Amniotic epithelial cell (primary cell): ENCODE measurements at places on chromosomes 4 and X.

DNA sequence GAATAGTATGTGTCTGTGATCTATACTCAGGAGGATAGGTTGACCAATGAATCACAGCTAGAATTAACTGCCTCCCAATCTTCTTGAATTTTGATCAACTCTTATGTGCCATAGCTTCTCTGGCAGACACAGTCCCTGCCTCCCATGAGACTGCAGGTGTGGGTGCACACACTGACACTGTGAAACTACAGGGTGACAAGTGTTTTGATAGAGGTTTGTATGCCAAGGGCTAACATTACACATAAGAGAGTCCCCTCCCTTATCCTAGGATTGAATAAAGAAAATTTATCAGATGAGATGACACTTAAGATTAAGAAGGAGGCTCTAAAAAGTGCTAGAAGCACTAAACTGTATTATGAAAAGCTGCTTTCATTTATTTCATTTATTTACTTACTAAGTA, 218.4 kb upstream of the BMP3 start:
- no peak for DNase-seq

DNA sequence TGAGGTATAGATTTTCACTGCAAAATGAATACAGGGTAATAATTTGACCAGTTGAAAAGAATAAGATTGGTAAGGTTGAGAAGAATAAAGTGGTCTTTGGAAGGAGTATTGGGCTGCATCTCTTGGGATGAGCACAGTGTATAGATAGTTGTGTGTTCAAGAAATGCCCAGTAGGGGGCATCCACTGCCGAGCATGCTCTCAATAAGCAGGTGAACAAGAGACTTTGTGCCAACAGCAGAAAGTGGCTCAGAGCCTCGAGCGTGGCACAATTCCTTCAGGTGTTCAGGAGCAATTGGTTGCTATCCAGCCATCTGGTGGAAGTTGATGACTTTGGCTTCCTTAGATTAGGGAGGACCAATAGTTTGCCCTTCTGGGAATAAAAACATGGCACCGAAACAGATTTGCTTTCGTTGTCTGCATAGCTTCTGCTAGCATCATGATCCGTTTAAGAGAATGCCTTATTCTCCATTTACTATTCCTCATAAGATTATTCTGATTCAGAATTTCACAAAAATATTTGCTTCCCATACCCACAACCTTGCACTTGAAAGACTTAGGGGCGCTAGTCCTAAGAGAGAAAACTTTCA, 258.1 kb upstream of the NEIL3 start:
- peak; percentile 40 for DNase-seq

DNA sequence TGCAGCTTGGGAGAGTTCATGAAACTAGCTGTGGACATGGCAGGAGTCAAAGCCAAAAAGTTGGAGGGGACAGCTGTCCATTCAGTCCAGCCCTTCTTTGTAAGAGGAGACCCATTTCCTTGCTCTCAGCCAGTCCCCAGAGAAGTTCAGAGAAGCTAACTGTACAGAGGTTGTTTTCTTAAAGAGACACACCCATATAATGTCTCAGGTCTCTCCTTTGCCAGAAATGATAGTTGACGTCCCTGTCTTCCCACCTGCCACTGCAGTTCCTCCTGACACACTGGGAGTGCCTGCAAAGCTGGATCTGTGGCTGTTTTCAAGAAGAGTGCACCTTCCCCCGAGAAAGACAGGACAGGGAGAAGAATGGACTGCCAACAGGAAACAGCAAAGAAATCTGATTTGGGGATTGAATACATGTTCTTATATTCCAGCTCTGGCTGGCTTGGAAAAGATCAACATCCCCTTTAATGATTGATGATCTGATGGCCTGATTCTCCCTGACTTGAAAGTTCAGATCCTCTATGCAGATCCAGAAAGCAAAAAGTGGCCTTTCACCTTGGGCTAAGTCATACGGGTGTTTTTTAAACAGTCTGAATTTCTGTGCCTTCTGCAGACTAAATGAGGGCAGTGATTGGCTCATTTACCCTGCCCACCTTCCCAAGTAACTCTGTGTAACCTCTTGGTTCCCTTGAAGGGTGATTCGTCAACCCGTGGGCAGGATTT, 87.2 kb downstream of the MAOA start:
- no peak for DNase-seq

GRCh38 chr4:84379917-84380641, 119.0 kb downstream of the NKX6-1 start:
- DNase-seq, result peak; percentile 37

- DNase-seq, result peak; percentile 72
Measured at GRCh38 chr4:168221301-168221700, 97.3 kb downstream of the DDX60 start.

DNA sequence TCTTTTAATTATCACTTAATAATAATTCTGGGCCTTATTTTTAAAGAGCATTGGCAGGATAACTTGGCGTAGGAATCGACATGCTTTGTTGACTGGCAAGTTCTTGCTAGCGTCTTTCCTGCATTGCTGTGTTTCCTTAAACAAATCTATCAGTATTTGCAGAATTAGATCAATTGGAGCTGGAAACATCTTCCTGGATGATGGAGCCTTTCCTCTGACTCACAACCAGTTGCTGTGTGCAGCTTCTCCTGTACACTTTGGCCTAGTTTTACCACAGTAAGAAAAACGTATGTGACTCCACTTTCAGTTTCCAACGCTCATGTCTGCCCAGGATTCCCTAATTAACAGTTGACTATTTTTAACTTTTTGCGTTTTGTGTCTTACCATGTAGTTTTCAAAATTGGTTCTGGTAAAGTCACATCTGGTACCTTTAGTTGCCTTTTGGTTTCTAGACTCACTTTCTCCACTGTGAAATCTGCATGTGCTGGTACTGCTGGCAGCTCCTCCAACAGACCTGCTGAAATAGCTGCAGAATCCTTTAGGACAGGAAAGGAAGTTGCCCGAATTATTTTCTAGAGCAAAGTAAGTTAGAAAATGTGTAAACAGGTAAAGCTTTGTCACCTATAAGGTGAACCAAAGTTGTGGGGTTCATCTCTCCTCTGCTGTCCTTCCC, 553.2 kb upstream of the FAT1 start:
- DNase-seq, result no peak

- no peak for DNase-seq
Measured at GRCh38 chr4:100894339-100894870, 376.6 kb upstream of the EMCN start.

DNA sequence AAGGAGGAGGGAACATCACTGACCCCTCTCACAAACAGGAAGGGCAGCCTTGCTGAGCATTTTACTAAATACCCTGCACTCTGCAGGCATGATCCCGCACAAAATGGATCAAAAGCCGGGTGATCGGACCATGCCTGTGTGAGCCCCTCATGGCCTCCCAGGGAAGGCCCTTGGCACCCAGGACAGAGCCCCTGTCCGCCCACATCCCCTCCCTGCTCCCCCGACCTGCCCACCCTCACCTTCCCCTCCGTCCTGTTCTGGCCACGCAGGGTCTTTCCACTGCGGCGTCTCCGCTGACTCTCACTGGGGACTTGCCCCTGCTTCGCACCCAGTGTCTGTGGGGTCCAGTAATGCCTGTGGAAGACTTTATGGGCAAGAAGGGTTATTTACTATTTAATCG, 105.0 kb downstream of the HMX1 start:
- DNase-seq, result no peak
